ENCODE measurements at places on chromosomes 1 and 21.

GRCh38 chr21:21286170-21286798 is 288.1 kb downstream of the NCAM2 start:
- no peak for ATAC-seq

DNA sequence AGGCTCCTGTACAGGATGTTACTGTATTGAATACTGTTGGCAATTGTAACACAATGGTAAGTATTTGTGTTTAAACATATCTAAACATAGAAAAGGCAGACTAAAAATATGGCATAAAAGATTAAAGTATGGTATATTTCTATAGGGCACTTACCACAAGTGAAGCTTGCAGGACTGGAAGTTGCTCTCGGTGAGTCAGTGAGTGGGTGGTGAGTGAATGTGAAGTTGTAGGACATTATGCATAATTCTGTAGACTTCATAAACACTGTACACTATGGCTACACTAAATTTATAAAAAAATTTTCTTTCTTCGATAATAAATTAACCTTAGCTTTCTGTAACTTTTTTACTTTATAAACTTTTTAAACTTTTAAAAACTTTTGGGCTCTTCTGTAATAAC is 13.7 kb upstream of the TRIM62 start:
- peak; percentile 70 for ATAC-seq

DNA sequence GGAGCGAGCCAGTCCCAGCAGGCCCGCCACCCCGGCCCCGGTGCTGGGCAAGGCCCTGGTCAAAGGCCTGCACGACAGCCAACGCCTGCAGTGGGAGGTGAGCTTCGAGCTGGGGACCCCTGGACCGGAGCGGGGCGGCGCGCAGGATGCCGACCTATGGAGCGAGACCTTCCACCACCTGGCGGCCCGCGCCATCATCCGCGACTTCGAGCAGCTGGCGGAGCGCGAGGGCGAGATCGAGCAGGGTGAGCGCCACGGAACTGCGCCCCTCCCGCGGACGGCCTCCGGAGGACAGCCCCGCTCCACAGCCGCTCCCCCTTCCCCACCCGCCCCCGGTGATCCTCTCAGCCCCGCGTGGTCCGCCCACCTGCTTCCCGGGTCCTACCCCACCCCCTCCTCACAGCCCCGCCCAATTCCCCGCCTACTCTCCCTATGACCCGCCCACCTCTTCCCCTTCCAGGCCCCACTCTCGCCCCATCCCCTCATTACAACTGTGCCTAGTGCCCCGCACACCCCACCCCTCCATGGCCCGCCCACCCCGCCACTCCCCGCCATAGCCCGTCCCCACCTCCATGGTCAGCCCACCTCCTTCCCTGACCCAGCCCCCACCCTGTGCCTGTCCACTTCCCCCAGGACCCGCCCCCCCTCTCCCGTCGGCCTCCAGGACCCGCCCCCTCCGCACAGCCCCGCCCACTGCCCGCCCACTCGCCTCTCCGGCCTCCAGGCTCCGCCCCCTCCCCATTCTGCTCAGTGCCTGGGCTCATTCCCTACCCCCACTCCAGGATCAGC is 52.7 kb downstream of the VWA5B1 start:
- ATAC-seq: no peak

- no peak for ATAC-seq
Observed at GRCh38 chr1:47334765-47335435, 1.3 kb downstream of the CMPK1 start.

DNA sequence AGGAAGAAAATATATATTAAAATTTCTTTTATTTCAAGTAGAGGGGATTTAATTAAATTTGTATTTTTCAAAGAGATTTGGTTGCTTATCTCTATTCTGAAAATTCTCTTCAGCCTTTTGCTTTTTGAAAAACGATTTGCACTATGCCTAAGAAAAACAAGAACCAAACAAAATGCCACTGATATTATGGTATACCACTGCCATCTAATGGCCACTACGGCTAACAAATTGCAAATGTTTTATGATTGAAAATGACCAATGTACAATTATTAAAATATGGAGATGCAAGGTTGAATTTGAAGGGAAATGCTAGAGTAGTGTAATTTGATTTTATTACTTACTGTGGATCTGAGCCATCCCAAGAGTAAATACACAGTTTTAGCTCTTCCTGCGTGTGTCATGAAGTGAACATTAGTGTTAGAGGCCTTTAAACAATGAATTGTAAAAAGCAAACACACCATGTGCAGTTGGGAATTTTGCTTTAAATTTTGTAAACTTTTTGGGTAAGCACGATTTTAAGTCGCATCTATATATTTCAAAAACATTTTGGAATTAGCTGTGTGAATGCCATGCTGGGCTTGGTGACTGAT is 137.4 kb upstream of the USP25 start:
- no peak for ATAC-seq

DNA sequence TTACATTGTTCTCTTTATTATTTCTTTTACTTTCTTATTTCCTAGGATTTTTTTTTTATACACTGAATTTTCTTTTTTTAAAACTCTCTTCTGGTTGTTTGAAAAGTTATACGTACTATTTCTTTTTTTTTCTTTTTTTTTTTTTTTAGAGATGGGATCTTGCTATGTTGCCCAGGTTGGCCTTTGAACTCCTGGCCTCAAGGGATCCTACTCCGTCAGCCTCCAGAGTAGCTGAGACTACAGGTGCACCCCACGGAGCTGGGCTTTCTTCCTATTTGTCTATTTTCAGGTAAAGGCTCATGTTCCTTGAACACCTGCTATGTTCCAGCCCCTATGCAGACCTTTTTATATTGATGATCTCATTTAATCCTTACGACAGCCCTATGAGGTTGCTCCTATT is 29.4 kb upstream of the DYRK1A start:
- ATAC-seq: no peak

Measured in activated T-helper 17 cell treated with anti-CD3 and anti-CD28 coated beads, Interleukin-2, amount 50 U/mL, for 72 hours (primary cell).